Head of caudate nucleus (tissue), 42 donors: ENCODE measurements at places on chromosomes 1 and 21.

DNA sequence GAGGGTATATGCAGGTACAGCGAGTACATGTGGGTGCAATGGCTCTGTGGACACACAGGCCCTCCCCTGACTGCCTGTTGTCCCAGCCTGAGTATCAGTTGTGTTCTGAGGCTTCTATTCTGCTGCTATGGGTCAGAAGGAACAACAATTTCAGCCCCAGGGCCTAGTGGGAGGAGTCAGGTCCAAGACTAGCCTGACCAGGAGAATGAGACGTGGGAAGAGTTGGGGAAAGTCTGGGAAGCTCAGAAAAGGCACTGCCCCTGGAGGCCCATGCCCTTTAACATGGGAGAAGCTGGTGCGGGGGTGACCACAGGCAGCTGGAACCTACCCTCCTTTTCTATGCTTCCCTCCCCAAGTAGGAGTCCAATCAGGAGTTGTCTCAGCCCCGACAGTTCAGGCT is 7.7 kb downstream of the IGSF8 start:
- DNase-seq: no peak

GRCh38 chr1:156727926-156728598 is at the start of gene METTL25B:
TSS of gene METTL25B (plus strand) at chr1:156728469. CDS start at chr1:156729105, 636 bp downstream.
- DNase-seq: peak; percentile 90

GRCh38 chr1:33420870-33421775 is 9.8 kb downstream of the PHC2 start:
- no peak for DNase-seq

DNA sequence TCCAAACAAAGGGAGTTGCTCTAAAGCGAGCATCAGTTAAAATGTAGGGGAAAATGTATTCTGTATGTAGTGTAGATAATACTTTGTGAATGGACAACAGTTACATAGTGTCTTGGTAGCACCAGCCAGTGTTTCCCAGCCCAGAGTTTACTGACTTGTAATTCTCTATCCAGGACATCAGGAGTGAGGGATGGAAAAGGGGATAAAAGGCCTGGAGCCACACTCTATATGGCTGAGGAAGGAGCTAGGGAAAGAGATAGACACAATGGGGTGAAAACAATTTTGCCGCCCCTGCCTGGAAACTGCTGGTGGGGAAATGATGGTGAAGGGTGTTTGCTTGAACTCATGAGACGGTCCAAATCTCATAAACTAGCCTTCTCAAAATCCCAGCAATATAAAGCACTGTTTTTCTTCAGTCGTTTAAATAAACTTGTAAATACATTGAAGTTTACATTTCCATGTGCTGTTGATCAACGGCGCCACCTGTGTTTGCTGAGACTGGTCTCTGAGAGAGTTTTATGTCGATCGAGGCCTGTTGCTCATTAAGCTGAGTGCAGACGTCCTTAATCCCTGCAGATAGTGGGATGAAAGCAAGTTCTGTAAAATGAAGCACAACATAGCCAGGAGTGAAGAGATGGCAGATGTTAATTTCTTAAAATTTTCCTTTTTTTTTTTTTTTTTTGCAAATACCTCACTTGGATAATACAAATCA is 27.9 kb upstream of the AGO1 start:
- DNase-seq: no peak

- no peak for DNase-seq
Measured at GRCh38 chr1:196306421-196306820, 301.8 kb downstream of the KCNT2 start.

DNA sequence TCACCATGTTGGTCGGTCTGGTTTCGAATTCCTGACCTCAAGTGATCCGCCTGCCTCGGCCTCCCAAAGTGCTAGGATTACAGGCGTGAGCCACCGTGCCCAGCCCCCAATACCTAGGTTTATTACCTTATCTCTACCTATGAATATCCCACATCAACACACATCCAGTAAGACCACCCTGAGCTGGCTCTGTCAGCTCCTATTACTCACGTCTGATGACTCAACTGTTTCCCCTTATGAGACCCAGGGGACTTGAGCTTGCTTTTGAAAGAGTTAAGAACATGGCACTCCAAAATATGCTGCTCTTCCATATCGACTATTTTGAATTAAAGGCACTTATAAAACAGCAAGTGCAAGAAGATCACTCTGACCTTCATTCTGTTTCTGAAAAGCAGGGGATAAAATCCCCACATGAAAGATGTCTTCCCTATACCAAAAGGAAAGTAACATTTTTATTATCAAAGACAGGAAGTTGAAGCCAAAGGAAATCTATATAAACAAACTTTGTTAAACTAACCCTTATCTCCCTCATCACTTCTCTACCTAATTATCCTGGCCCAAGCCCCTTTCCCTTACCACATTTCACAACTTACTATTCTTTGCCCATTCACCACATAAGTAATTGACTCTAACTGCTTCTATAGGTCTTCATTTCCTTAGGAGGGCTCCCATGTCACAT is 41.3 kb upstream of the OSBPL9 start:
- no peak for DNase-seq

GRCh38 chr1:66285618-66286270 is 248.2 kb upstream of the SGIP1 start:
- no peak for DNase-seq

- DNase-seq: no peak
Measured at GRCh38 chr1:109866071-109866470, 44.6 kb upstream of the CSF1 start.

- no peak for DNase-seq
Measured at GRCh38 chr1:32336963-32337675, 1.1 kb upstream of the MARCKSL1 start.

- DNase-seq: no peak
Measured at GRCh38 chr1:158329733-158330132, 1.6 kb downstream of the CD1B start.

DNA sequence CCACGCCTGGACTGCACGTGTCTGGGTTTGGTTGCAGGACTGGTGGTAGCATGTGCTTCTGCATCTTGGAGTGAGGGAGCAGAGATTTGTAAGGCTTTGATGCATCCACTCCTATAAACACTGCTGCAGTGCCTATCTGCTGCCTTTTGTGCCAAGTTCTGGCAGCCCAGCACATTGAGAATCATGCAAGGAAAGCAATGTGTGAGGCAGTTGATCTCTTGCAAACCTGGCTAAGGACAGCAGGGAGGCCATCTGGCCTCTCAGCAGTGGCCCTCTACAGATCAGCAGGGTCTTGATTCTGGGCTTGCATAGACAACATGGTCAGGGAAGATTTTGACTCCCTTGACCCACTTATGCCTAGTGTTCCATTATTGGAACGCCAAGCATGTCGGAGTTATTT is 81.2 kb upstream of the COA6 start:
- DNase-seq: no peak

DNA sequence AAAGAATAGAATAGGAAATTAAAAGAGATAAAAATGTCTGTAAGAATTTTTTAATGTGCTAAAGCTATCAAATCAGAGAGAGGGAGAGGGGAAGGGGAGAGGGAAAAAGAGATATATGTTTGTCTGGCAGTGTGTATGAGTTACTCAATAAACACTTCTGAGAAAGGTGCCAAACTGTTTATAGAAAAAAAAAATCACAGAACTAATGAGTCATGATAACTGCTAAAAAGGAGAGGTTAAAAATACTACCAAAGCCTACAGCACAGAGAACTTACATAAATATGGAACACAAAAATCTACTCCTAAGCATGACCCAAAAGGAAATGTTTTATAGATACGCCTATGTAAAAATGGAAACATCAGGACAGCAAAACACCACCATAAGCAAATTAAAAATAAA is 45.4 kb downstream of the SELENOF start:
- no peak for DNase-seq

GRCh38 chr1:7753641-7754040 is 17.5 kb upstream of the VAMP3 start:
- DNase-seq: no peak

GRCh38 chr1:115224636-115225035 is 113.4 kb downstream of the NGF start:
- DNase-seq: no peak

DNA sequence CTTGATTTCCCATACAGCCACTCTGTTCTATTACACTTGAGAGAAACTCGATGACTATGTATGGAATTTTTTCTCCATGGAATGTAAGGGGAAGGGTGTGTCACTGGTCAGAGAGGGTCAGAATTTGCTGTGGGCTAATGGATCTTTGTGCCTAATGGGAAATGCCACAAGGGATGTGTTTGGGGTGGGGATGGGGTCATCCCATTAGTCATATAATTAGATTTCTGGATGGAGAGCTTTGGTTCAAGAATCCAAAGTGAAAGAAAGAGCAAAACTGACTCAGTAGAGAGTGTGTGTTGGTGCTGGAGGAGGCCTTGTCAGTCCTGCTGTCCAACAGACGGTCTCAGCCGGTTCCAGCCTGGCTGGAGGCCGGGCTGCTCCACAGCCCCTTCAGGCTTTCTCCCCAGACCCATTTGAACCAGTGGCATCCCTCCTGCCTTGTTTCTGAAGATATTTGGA is 86.4 kb downstream of the LAMC2 start:
- no peak for DNase-seq

- DNase-seq: no peak
Measured at GRCh38 chr1:197066719-197067456, at the start of gene F13B. TSS of gene F13B (minus strand) at chr1:197067260. CDS start at chr1:197067223, 37 bp downstream.

GRCh38 chr1:205374210-205375078 is 17.7 kb upstream of the KLHDC8A start:
- no peak for DNase-seq

- no peak for DNase-seq
Measured at GRCh38 chr21:45971616-45972352, 9.8 kb upstream of the COL6A1 start.

DNA sequence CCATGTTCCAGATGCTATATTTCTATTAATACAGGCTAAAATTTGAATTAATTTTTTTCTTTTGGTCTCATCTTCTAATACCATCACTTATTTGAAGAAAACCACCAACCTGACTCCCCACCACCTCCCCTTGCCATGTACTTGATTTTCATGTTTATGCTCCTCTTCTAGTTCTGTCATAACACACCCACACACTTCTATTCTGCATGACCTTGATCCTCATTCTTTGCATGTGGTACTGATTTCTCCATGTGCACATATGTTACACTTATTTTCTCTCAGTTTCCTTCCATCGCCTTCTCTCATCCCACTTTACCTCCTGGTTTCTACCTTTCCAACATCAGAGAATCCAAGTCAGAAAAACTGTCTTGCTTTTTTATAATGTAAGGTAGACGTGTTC is 78.9 kb upstream of the ARID1A start:
- no peak for DNase-seq

DNA sequence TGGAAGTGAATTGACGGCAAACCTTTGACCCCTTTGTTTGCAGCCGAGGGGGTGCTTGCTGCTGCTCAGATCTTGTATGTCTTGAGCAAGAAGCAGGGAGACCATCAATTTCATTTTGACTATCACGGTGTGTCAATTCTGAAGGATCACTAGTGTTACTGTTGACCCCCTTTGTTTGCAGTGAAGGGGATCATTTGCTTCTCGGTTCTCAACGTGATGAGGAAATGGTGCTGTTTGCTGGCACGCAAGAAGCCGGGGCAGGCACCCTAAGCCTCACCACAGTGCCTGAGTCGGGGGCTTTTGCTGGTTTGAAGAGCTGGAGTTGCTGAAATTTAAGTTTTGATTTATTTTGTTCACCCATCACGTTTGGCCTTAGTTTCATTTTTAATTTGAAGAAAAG is 7.5 kb downstream of the RBM15 start:
- DNase-seq: no peak

GRCh38 chr1:215761446-215761845 is 194.3 kb downstream of the KCTD3 start:
- no peak for DNase-seq

GRCh38 chr21:45739218-45740087 is 95.9 kb downstream of the PCBP3 start:
- no peak for DNase-seq

DNA sequence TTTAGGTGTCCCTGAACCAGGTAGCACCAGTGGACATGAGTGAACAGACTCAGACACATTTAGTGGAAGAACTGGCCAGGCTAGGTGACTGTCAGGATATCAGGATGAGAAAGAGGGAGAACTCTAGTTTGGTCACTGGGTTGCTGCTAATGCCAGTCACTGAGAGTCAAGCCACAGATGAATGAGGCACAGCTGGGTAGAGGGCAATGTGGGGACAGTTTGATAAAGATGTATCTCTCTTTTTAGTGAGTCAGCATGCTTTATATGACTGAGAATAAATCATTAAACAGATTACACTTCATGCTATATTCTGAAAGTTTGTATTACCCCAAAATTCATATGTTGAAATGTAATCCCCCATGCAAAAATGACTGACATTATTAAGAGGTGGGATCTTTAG is 87.1 kb downstream of the SELENOF start:
- no peak for DNase-seq

DNA sequence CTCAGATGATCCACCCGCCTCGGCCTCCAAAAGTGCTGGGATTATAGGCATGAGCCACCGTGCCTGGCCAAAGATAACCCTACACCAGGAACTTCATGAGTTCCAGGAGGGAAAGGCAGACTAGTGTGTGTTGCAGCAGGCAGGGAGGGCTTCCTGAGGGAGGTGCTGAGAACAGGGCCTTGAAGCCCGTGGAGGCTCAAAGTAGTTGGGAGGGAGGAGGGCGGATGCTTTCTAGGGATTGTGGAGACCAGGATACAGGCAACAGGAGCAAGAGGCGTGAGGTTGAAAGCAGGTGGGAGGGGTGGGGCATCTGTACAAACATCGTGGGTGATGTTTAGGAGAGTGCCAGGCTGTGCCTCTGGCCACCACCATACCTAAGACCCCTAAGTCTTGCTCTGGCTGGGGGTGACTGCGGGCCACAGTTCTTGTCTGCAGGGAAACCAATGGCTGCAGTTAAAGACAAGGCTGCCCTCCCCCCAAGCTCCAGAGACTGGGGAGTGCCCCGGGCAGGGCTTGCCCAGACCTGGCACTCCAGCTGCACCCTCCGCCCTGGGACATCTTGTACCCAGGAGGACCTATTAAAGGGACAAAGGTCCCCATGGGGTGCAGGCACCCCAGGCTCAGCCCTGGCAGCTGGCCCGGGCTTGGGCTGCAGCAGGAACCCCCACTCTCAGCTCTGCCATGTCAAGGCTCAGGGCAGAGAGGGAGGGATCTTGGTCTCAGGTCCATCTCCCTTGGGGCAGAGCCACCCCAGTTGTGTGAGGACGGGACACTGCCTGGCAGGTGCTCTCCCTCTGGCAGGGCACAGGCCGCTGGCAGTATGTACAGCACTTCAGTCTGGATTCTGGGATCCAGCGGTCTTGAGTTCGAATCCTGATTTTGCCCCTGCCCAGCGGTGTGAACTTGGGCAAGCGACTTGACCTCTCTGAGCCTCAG is 22.1 kb upstream of the CASZ1 start:
- no peak for DNase-seq

GRCh38 chr1:38832370-38832734 is 27.2 kb downstream of the RRAGC start:
- DNase-seq: no peak

GRCh38 chr1:184366997-184367396 is 19.8 kb upstream of the C1orf21 start:
- no peak for DNase-seq

GRCh38 chr21:45408801-45409261 is 3.9 kb downstream of the COL18A1 start:
- no peak for DNase-seq
